Stimulated activated CD8-positive, alpha-beta memory T cell treated with anti-CD3 and anti-CD28 coated beads, Interleukin-4, amount 100 ng/mL, for 4 hours (primary cell): ENCODE measurements at places on chromosomes 3 and 15.
A peak's percentile ranks its signal among the peaks of the same experiment; 100 is the strongest.

GRCh38 chr3:167743799-167744198 is 8.3 kb downstream of the SERPINI1 start:
- no peak for DNase-seq

GRCh38 chr3:49279376-49279775 is 2.3 kb upstream of the C3orf62 start:
- no peak for DNase-seq

DNA sequence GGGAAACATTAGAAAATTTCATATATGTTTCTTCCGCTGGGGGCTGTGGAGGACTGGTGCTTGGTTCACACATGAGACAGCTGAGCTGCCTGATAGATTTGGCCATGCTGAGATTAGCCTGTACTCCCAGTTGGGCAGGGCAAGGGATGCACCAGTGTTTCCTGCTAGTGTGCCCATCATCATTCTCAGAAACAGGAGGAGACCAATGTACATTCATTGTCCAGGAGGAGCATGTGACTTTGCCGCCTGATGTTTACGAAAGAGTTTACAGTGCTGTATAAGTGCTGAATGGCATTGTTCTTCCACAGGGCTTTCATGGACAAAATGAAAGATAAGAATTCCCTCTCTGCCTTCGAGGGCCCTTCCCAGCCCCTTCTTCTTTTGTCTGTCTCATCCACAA is 311.1 kb upstream of the THBS1 start:
- DNase-seq: no peak

- DNase-seq: no peak
Measured at GRCh38 chr3:140007081-140007480, 72.1 kb downstream of the CLSTN2 start.

DNA sequence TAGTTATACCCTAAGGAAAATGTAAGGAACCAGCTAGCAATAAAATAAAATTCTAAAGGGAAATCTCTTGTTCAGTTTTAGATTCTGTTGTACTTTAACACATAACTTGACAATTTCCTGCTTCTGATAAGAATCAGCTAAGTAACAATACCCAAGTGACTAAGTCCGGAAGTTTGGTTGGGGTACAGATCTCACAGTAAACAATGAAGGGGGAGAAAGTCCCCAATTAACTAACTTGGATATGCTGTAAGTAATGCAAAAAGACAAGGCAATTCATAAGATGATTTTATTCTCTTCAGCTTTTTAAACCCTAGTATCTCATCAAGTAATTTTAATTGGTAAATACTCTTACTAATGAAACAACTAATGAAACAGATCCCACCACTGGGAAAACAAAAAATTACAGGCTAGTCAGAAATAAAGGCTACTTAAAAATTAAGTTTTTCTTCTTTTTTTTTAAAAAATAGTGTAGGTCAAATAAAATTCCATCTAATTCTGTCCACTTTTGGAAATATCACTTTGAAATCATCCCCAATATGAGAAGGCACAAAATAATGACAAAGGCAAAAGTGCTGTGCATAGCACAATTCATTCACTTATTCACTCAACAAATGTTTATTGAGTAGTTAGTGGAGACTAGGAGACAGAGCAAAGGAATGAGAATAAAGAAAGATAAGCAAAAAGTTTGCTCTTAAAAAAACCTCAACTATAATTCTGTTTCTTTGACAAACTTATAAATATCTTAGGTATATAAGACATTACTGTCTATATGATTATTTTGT is 37.8 kb upstream of the IL20RB start:
- DNase-seq: no peak

DNA sequence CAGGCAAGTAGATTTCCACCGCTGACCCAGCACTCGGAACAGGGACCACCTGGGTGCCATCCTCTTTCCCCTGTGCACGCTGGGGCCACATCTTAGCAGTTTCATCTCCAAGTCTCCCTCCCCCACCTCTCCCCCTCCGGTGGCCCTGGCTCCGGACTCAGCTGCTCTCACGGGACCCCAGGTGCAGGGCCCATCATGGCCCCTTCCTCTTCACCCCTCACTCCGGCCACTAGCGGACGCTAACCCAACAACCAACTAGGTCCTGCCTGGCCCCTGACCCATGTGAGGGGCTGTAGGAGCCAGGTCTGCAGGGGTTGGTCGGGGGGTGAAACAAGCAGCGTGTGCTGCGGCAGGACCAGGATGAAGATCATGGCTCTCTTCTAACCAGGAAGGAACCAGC is 31.3 kb upstream of the IQSEC1 start:
- DNase-seq: no peak

GRCh38 chr15:65344214-65344913 is 33.4 kb downstream of the IGDCC3 start:
- DNase-seq: no peak

GRCh38 chr15:39629371-39629770 is 48.5 kb downstream of the THBS1 start:
- peak; percentile 62 for DNase-seq

GRCh38 chr3:50557915-50558314 is 9.6 kb downstream of the C3orf18 start:
- DNase-seq: no peak

- no peak for DNase-seq
Measured at GRCh38 chr3:150483226-150483625, 63.1 kb downstream of the SERP1 start.

- peak; percentile 7 for DNase-seq
Measured at GRCh38 chr3:66276705-66277274, 56.0 kb downstream of the SLC25A26 start.

DNA sequence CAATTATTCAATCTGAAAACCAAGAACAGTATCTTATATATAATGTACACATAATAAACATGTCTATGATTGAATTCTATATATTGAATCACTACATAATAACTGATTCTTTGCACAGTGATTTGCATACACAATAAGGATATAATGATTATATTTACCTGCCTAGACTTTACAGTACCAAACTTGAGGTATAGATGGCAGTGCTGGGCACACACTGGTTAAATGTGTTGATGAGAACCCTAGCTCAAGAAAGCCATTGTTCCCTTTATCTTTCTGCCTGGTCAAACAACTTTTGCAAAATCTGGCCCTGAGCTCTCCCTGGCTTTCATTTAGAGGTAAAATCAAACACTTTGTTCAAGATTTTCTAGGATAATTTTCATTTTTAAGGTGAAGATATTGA is 697.7 kb downstream of the TUSC7 start:
- no peak for DNase-seq

DNA sequence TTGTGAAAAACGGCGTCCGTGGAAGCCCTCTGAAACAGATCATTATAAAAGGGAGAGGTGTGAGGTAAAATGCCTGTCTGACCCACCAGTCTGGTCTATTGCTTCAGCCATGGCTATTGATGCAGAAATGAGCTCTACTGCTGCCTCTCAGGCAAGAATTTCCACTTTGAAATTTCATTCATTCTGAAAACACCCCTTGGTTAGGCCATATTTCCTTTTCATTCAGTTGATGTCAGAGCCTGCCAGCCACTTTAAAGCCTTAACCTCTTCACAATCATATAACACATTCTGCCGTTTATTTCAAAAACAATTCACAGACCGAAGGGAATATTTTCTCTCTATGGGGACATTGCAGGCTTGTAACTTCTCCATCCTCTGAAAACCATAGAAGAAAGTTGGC is 71.9 kb downstream of the FOXB1 start:
- no peak for DNase-seq

GRCh38 chr3:3625544-3626271 is 173.5 kb upstream of the LRRN1 start:
- no peak for DNase-seq

DNA sequence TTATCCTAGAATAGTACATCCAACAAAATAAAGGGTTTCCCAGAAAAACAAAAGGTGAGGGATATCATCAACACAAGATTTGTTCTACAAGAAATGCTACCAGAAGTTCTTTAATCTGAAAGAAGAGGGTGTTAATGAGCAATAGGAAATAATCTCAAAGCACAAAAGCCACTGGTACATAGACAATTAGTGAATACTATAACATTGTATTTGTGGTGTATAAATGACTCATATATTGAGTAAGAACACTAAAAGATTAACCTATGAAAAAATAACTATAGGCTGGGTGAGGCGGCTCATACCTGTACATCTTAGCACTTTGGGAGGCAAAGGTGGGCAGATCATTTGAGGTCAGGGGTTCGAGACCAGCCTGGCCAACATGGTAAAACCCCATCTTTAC is 210.2 kb upstream of the SLITRK3 start:
- no peak for DNase-seq

DNA sequence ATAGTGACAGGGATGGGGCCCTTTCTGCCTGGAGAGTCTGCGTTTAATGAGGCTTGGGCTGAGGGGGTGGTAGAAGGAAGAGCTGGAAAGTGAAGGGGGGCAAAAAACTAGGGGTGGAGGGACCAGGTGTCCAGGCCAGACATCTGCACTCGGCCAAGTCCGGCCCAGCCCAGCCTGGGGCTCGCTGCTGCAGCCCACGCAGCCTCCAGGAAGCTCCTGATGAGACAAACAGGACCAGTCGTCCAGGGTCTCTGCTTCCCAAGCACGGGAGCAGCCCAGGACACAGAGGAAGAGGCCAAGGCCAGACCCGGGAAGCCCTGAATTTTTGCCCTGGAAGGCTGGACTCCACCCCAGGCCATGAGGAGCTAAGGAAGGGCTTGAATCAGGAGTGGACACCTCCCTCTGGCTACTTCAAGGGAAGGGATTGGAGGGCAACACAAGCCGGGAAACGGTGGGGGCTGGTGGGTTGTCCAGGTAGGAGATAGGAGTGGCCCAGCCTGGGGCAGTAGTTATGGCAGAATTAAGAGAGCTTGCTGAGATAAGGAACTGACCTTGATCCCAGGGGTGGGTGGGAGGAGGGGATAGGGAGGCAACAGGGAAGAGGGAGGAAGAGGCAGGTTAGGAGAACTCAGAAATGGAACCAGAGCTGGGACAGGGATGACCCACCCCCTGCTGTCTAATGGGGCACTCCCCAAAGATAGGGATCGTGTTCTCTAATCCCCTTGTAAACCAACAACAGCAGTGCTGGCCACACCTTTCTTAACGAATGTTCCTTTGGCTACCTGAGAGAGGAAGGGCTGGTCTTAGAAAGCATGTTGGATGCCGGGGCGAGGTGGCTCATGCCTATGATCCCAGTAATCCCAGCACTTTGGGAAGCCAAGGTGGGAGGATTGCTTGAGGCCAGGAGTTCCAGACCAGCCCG is 89.5 kb downstream of the ANP32A start:
- no peak for DNase-seq

DNA sequence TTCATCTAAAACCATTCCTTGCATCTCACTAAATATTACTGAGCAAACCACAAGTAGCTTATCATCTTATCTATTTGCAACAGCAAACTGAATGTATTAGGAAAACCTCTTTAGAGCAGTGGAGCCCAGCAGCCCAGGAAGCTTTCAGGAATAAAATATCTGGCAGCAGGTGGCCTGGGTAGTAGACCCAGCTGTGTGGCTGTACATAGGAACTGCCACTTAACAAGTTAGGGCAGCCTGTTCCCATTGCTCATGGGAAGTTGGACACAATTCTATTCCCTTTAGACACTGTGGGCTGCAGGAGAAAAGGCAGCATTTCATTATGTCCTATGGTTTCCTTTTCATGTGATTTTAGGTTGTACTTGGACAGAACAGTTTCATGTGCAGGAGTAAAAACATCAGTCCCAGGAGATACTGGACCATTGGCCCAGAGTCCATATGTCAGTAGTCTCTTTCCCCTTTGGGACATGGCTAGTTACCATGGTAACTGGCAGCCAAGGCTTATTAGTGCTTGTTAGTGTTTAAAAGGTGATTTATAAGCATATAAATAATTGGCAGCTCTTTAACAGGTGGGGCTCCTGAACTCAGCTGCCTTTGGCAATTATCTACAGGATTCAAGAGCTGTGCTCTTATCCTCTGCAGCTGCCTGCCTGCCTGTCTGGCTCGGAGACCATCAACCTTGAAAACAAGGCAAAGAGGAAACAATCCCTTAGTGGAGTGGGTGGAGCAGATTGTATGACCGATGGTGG is 28.9 kb upstream of the LSAMP start:
- DNase-seq: no peak

DNA sequence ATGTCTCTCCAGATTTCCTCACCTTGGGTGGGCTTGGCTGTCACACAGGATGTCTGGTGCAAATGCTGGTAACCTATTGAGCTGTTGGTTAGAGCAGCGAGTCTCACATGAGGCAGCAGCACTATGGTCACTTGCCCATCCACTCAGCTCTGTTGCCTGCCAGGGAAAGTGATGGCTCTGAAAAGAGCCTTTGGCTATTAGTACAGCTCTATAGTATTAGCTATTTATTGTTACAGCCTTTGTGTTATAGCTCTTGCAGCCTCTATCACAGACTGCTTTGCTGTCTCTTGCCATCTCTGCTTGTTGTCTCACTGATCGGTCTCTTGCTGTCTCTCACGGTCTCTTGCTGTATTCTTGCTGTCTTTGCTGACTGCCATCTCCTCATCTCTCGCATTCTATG is 114.3 kb downstream of the MFSD1 start:
- no peak for DNase-seq

DNA sequence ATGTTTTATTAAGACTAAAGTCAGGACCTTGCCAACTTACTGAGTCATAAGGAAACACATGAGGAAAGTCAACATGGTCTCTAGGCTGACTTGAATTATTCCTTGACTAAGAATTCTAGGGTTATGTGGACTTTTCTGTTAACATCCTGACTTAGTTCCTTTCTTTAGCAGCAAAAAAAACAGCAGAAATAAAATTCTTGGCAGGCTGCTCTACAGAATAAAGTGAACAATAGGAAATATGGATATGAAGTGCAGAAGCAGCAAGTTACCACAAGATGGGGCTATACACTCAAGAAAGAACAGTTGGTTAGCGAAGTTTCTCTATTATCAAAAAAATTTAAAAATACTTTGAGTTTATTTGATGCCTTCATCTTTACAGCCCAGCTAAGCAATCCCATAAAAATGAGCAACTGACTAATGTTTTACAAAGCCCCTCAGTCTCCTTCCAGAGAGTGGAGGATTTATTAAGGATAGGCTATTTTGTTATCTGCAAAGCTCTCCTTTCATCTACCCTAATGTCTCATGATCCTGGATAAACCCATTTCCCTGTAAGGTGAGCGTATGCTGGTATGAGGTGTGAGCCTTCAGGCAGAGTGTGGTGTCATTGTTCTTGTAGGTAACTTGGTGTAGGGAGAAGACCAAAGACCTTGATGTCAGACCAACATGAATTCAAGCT is 23.1 kb upstream of the MCCC1 start:
- no peak for DNase-seq

- no peak for DNase-seq
Measured at GRCh38 chr15:25331860-25332259, 107.0 kb downstream of the UBE3A start.
